H9 (cell line): ENCODE measurements at places on chromosomes 1 and 21. TPM values are rescaled to one million over a fixed set of nuclear protein-coding genes. Genes with fewer than 3 reads are reported as not detected.

The LEMD1 gene
- total RNA-seq, result 11.8 and 11.9 TPM in 2 replicates

The FHAD1 gene
- total RNA-seq, result 1.2 and 1.9 TPM in 2 replicates

The SLC2A5 gene
- not detected in 2 replicates for total RNA-seq

The C8A gene
- not detected in 2 replicates for total RNA-seq

The KCNK2 gene
- 0.37 and 0.44 TPM in 2 replicates for total RNA-seq

The LENEP gene
- 1.4 and 2.8 TPM in 2 replicates for total RNA-seq

The CELA2A gene
- not detected in 2 replicates for total RNA-seq

The RASSF5 gene
- 0.50 and 0.81 TPM in 2 replicates for total RNA-seq

The LYSMD1 gene
- total RNA-seq, result 5.8 and 6.7 TPM in 2 replicates

The TSHB gene
- total RNA-seq, result not detected in 2 replicates

The PLXNA2 gene
- 0.57 and 0.64 TPM in 2 replicates for total RNA-seq

The SERPINC1 gene
- not detected in 2 replicates for total RNA-seq

The PTPN7 gene
- 0.22 and 0.72 TPM in 2 replicates for total RNA-seq

The MAP10 gene
- total RNA-seq, result 1.2 and 1.3 TPM in 2 replicates

The KCNH1 gene
- 0.04 and 0.11 TPM in 2 replicates for total RNA-seq

The GUK1 gene
- 88.2 and 94.3 TPM in 2 replicates for total RNA-seq

The CRP gene
- total RNA-seq, result not detected in 2 replicates

The LCE1B gene
- not detected in 2 replicates for total RNA-seq

The AUNIP gene
- total RNA-seq, result 22.0 and 22.2 TPM in 2 replicates

The RIPK4 gene
- 2.9 and 3.6 TPM in 2 replicates for total RNA-seq

The SLC41A1 gene
- total RNA-seq, result 18.2 and 19.7 TPM in 2 replicates

The MNDA gene
- not detected in 2 replicates for total RNA-seq

The BGLAP gene
- total RNA-seq, result 2.4 and 3.0 TPM in 2 replicates

The SUSD4 gene
- 3.5 and 4.2 TPM in 2 replicates for total RNA-seq

The EVA1B gene
- total RNA-seq, result 5.5 and 6.4 TPM in 2 replicates

The MRAP gene
- total RNA-seq, result not detected in 2 replicates

The F13B gene
- total RNA-seq, result not detected in 2 replicates

The ITLN2 gene
- 2.4 and 2.9 TPM in 2 replicates for total RNA-seq

The TTC34 gene
- total RNA-seq, result 0.92 and 1.0 TPM in 2 replicates

The SAMD13 gene
- 0.61 and 0.97 TPM in 2 replicates for total RNA-seq

The MEX3A gene
- total RNA-seq, result 64.6 and 68.0 TPM in 2 replicates

The USP1 gene
- total RNA-seq, result 62.2 and 64.6 TPM in 2 replicates

The GJB5 gene
- total RNA-seq, result 0.22 and 0.26 TPM in 2 replicates

The LCE1D gene
- not detected in 2 replicates for total RNA-seq

The SLFNL1 gene
- 0.11 TPM in 1 of 2 replicates, not detected in the other for total RNA-seq

The TSTD1 gene
- 73.7 and 77.0 TPM in 2 replicates for total RNA-seq

The COL11A1 gene
- 7.0 and 7.5 TPM in 2 replicates for total RNA-seq

The OR10R2 gene
- total RNA-seq, result not detected in 2 replicates

The PADI2 gene
- 3.0 and 3.9 TPM in 2 replicates for total RNA-seq

The CAPN2 gene
- total RNA-seq, result 31.3 and 32.2 TPM in 2 replicates

The FAM167B gene
- 1.5 and 2.1 TPM in 2 replicates for total RNA-seq

The ATP1A2 gene
- 3.0 and 4.6 TPM in 2 replicates for total RNA-seq

The CD5L gene
- total RNA-seq, result not detected in 2 replicates

The CRB1 gene
- not detected in 2 replicates for total RNA-seq

The SLAMF6 gene
- not detected in 2 replicates for total RNA-seq

The MSH4 gene
- 0.53 and 0.63 TPM in 2 replicates for total RNA-seq

The MYBPH gene
- total RNA-seq, result not detected in 2 replicates

The ADORA1 gene
- 1.3 and 3.0 TPM in 2 replicates for total RNA-seq

The GBP5 gene
- total RNA-seq, result not detected in 2 replicates

The SPRR4 gene
- not detected in 2 replicates for total RNA-seq

The SMG7 gene
- total RNA-seq, result 77.0 and 80.6 TPM in 2 replicates

The TRIM17 gene
- total RNA-seq, result 2.8 TPM in 2 replicates

The PTGS2 gene
- total RNA-seq, result 0.35 and 0.37 TPM in 2 replicates

The HTR6 gene
- total RNA-seq, result 0.29 and 0.37 TPM in 2 replicates

The SLC16A4 gene
- 0.17 TPM in 1 of 2 replicates, not detected in the other for total RNA-seq

The PRKCZ gene
- 42.0 and 48.4 TPM in 2 replicates for total RNA-seq

The ID3 gene
- total RNA-seq, result 113 and 119 TPM in 2 replicates
